AG04449 (cell line): ENCODE measurements at places on chromosomes 1 and 21.

DNA sequence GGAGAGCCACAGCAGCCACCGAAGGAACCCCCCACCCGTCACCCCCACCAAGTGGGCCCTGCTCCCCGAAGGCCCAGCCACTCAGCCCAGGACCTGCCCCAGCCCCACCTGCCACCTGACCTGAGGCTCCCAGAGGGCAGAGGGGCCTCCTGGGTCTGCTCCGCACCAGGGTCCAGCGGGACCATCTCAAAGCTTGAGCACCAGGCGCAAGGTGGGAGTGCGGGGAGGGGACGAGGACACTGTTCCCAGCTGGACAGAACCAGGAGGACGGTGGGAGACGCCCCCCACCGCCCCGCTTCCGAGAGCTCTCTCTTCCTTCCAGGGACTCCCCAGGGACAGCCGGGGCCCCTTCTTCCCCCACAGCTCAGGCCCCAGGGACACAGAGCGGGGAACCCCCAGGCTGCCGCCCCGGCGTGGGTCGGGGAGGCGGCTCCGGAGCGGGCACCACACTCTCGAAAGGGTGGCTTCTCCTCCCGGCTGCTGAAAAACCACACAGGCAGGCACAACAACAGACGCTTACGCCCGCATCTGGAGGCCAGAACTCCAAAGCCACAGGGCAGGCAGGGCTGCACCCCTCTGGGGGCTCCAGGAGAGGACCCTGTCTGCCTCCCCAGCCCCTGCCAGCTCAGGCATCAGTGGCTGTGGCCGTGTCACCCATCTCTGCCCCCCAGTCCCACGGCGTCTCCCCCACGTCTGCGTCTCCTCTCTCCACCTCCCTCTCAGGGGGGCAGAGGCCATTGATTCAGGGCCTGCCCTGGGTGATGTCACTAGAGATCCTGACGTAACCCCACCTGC lies 1.9 kb upstream of the TTLL10 start:
- DNase-seq = no peak

GRCh38 chr1:227940791-227941241 lies 6.9 kb downstream of the WNT9A start:
- DNase-seq = no peak

- DNase-seq = no peak
Measured at GRCh38 chr1:157521056-157521455, 31.3 kb downstream of the FCRL5 start.

GRCh38 chr21:41170442-41170841 lies 2.5 kb downstream of the BACE2 start:
- DNase-seq = no peak

DNA sequence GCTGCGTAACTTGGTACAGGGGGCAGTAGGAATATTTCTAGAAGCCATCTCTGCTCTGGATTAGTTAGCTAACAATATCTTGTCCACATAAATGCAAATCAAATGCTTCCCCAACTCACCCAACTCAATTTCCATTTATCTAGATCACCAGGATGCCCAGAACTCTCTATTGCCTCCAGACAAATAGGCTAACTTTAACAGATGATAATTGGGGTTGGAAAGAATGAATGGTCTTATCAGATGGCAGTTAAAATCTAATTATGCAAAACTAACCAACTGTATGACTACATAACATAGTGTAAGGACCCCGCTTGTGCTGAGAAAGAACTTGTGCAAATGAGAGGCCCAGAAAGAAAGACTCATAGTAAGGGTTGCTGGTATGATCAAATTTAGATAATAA lies 1024.8 kb downstream of the PLA2G4A start:
- DNase-seq = no peak

- DNase-seq = no peak
Measured at GRCh38 chr1:82392946-82393345, 592.2 kb downstream of the ADGRL2 start.

- no peak for DNase-seq
Measured at GRCh38 chr1:38272515-38272914, 225.9 kb upstream of the POU3F1 start.

DNA sequence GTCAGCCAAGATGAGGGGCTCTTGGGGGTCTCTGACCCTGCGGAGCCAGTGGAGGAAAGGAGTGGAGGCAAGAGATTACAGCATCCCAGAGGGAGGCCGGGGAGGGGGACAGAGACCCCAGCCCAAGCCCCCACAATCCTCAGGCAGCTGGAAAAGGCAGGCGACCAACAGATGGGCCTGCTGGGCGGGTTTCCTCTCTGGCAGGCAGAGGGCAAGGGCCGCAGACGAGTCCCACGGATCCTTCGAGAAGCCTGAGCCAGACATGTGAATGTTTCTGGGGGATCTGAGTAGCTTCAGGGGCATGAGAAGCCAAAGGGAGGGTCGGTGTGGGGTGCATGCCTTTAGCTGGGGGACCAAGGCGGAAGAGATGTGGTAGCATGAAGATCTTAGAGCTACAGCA lies 2.1 kb upstream of the PLEKHA6 start:
- DNase-seq = no peak

- no peak for DNase-seq
Measured at GRCh38 chr1:245583575-245584330, 429.0 kb downstream of the KIF26B start.

DNA sequence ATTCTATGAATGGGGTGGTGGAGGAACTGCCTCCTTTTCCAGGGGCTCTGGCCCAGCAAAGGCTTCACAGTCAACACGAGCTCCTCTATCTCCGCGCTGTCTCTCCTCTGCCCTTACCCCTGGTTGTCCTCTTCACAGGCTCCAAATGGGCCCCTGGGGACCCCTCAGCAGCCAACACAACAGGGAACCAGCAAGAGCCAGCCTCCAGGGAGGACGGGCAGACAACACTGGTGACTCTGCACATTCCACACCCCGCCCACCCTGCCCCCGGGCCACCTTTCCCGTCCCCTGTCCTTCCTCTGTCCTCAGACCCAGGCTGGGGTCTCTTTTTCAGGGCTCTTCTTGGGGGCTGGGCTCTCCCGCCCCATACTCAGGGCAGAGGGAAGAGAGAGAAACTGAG lies 17.5 kb upstream of the ETV3 start:
- DNase-seq = no peak

- DNase-seq = no peak
Measured at GRCh38 chr1:162272419-162272818, 104.2 kb downstream of the SPATA46 start.

DNA sequence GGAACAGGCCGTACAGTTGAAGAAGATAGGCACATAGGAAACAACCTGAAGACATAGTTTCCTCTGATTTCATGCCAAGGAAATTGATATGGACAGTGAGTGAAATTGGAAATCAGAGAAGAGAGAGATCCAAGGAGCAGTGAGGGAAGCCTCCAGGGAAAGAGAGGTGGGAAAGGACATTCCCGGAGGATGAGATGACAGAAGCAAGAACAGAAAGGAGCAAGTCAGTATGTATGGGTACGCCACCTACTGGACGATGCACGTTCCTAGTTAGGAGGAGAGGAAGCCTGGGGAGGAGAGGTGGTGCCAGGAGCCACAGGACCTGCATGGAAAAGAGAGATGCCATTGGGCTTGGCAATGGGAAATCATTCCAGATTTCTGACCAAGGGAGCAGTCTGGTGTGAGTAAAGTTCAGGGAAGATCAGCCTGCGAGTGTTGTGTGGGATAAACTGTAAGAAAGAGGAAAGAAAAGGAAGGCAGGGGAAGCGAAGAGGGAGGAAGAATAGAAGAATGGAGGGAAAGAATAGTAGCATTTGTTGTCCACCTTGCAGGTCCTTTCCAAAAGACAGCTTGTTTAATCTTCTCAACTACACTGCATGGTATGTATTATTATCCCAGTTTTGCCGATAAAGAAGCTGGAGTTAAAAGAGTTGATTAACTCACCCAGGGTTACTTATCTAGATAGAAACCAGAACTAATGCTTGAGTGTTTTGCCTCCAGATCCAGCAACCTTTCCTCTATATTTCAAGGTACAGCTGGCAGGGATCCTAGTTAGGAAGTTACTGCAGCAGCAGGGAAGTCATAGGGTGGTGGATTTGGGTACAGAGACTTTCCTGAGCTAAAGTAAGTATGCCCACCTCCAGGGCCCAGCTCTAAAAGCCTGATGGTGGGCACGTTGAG lies 27.4 kb downstream of the C1orf116 start:
- DNase-seq = no peak

DNA sequence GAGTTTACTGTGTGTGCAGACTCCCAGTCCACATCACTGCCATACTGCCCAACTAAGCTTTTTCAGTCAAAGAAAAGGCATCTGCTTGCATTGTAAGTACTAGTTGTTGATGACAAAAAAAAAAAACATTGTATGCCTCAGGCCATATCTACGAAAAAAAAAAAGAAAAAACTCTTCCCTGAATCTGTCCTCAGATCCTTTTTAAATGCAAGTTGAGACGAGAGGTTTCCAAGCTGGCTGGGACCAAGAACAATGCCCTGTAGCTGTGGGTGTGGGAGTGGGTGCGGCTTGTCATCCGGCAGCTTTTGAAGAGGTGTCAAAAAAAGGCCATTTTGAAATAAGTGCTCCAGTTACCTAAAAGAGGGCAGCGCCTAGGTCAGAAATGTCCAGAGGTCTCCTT lies 29.2 kb upstream of the HHAT start:
- DNase-seq = no peak

DNA sequence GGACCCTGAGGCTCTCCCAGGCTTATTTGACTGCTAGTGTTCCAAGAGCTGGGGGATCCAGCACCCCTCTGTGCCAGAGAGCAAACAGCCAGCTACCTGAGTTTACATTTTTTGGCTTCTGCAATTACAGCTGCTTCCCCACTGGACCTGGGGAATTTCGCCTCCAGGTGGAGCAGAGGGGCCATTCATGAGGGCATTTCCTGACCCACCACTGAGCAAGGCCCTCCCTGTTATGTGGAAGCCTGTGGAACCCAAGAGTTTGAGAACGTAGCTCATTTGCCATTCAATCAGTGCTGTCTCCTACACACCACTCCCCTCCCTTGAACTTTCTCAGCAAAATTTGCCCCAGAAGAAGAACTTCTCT lies 42.7 kb upstream of the TMEM51 start:
- DNase-seq = no peak

DNA sequence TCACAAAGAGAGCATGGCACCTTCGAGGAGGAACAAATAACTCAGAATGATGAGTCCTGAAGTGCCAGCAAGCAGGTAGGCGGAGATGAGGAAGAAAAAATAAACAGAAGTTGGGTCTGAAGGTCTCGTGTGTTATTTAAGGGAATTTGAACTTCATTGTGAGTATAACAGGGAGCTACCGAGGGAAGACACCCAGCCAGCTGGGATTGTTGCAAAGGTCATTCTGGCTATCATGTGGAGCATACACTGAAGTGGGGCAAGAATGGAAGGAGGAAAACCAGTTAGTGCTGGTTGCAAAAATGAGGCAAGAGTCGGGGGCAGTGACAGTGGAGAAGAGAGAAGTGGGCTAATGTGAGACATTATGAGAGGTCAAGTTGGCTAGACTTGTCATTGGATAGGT lies 53.6 kb upstream of the RAP1A start:
- DNase-seq = no peak

- DNase-seq = no peak
Measured at GRCh38 chr1:154404511-154404931, 622 bp upstream of the IL6R start.

GRCh38 chr1:207025146-207025880 lies 7.2 kb downstream of the C1orf116 start:
- no peak for DNase-seq

DNA sequence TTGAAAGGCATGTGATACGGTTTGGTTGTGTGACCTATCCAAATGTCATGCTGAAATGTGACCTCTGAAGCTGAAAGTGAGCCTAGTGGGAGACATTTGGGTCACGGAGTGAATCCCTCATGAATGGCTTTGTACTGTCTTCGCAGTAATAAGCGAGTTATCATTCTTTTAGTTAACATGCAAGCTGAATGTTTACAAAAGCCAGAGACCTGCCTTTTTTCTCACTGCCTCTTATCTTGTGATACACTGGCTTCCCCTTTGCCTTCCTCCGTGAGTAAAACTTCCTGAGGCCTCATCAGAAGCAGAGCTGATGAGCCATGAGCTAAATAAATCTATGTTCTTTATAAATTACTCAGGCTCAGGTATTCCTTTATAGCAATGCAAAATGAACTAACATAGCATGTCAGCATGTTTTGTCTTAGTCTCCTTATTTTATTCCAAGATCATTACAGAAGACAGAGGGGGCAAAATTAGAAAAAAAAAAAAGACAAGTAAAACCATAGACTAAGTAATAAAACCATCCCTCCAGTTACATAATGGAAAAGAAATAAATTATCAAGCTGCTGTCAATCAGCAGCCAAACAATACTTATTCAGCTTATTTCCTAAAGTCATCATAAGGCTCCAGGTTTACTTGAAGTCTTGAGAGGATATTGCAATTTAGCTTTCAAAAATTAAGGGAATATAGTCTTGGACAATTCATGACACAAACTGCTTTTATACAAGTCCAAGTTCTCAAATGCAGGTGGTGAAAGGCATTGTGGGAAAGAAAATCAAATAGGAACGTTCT lies 12.1 kb downstream of the RGS18 start:
- no peak for DNase-seq

DNA sequence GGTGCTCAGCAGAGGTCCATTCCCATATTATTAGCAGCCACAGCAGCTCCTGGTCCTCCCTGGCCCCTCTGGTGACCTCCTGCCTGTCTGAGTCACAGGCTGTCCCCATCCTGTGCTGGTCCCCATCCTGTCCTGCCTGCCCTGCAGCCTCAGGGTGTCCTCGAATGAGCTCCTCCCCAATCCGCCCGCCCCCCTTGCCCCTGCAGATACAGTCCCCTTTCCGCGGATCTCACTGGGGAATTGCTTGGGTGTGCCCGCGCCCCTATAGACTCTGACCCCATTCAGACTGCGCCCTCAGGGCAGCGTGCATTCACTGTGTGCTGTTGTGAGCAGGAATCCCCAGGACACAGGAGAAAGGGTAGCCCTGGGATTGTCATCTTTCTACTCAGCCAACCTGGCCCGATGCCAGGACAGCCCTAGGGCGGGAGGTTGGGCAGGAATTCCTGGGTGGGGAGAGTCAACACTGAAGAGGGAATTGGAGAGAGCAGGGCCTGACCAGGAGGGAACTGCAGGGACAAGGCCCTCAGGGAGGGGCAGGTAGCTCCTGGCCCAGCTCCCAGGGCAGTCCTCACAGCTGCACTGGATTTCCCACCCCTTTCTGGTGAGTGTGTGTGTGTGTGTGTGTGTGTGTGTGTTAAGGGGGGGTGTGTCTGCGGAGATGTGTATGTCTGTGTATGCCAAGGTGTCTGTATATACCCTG lies 1.1 kb upstream of the GUCA2A start:
- no peak for DNase-seq

GRCh38 chr1:100718581-100718980 lies 961 bp upstream of the VCAM1 start:
- DNase-seq = no peak

GRCh38 chr1:3024019-3024418 lies 2.8 kb downstream of the ACTRT2 start:
- no peak for DNase-seq

- DNase-seq = no peak
Measured at GRCh38 chr1:169427081-169427641, at the start of gene CCDC181. Gene CCDC181 (minus strand): TSS chr1:169427474. CDS start chr1:169424927, 2,547 bp downstream.

- no peak for DNase-seq
Measured at GRCh38 chr1:51901151-51901550, 22.6 kb upstream of the NRDC start.

GRCh38 chr21:34968414-34969333 lies 80.4 kb downstream of the RUNX1 start:
- DNase-seq = no peak
